ENCODE measurements at places on chromosomes 2 and 18.

GRCh38 chr2:636641-637405 is 40.4 kb downstream of the TMEM18 start:
- peak; percentile 90 for DNase-seq

DNA sequence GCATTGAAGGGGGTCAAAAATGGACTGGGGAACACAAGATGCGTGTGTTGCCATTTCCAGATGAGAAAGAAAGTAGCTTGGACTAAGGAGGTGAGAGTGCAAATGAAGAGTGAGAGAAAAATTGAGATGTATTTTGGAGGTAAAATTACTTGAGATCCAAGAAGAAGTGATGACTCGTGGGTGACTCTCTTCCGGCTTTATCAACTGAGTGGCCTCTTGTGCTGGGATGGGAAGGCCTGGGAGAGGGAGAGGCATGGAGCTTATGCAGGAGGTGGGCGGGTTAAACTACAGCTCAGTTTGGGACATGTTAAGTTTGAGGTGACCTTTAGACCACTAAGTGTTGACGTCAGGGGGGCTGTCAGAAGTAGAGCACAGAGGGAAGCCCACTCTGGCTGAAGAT is 34.9 kb downstream of the SULT1C2 start:
- DNase-seq = no peak

GRCh38 chr18:8721716-8722115 is 16.4 kb downstream of the MTCL1 start:
- DNase-seq = no peak

DNA sequence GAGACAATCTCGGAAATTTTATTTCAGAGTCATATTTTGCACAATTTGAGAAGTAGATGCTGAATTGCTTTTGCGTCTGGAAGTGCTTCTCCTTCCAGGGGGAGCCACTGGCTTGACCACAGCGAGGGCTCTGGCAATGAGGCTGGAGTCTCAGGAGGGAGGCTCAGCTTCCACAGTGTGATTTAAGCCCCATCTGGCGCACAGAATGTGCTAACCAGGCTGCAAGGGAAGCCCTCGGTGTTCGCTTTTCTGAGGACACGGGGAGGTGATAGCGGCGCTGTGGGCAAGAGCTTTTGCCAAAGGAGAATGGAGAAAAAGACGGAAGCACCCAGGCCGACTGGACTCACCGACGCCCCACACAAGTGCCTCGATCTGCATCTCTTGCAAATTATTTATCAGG is 52.4 kb downstream of the ADI1 start:
- DNase-seq = no peak

GRCh38 chr18:12256951-12257350 is 2.8 kb downstream of the CIDEA start:
- no peak for DNase-seq

GRCh38 chr18:74069178-74070050 is 78.2 kb downstream of the FBXO15 start:
- DNase-seq = no peak

GRCh38 chr2:17191223-17191622 is 327.0 kb downstream of the RAD51AP2 start:
- DNase-seq = no peak

DNA sequence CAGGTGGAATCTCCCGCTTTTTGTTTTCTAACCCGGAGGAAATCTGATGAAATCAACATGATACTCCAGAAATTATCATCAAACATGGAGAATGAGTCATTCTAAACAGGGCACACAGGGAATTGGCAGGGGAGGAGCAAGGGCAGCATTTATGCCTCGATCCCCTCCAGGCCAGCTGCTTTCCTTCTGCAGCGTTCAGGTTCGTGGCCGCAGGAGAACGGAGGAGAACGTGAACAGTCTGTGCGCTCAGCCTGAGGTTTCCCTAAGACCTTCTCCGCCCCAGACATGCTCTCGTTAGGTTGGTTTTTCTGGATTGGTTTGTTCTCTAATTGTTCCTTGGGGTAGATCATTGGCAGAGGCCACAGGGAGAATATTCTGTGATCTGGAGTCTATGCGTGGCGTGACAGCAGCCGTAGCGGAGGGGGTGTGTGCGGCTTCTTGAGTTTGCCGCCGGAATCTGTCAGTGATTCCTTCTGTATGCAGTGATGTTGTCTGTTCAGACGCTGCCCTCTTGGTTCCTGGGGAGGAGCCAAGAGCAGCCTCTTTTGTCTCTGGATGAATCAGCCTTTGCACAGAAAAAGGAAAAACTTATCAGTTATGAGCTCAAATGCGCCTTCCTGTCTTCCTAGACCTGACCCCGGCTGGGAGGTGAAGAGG is 75.9 kb downstream of the SH3BP4 start:
- DNase-seq = peak; percentile 42

- peak; percentile 59 for DNase-seq
Observed at GRCh38 chr2:109058191-109058632, 69.2 kb upstream of the EDAR start.

DNA sequence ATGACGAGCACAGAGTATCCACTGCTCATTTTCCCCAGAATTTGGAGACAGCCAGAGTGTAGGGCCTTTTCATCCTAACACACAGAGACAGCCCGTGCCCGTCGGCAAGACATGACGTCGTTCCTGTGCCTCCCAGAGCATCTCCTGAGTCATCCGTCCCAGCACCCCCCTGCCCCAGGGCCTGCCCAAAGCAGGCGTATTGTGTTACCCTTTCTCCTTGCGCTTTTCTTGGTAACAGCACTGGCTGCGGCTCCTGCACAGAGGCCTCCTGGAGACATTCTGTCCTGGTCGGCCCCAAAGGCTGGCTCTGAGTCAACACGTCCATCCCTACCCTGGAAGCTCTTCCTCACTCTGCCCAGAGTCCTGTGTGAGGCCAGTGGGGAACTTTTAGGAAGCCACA is 217.1 kb downstream of the KLHL29 start:
- no peak for DNase-seq

- no peak for DNase-seq
Observed at GRCh38 chr18:69636529-69637301, 236.0 kb downstream of the DOK6 start.

GRCh38 chr2:64398516-64399129 is 55.3 kb upstream of the LGALSL start:
- DNase-seq = no peak

- DNase-seq = no peak
Observed at GRCh38 chr2:85049236-85049635, 78.3 kb downstream of the KCMF1 start.

GRCh38 chr2:123695426-123695825 is 329.7 kb upstream of the CNTNAP5 start:
- no peak for DNase-seq

Measured in retina (tissue), 1 donor.